GM23338 (cell line): ENCODE measurements at places on chromosomes 2 and 18. TPM values are rescaled to one million over a fixed set of nuclear protein-coding genes. Genes with fewer than 3 reads are reported as not detected.

The CDH2 gene
- 36.9 and 42.6 TPM in 2 replicates for total RNA-seq

The AGAP1 gene
- 25.1 and 27.9 TPM in 2 replicates for total RNA-seq

The GREB1L gene
- 0.03 TPM in 1 of 2 replicates, not detected in the other for total RNA-seq

The GYPC gene
- total RNA-seq = 13.4 and 19.6 TPM in 2 replicates

The MC5R gene
- total RNA-seq = 0.54 TPM in 1 of 2 replicates, not detected in the other

The CLEC4F gene
- not detected in 2 replicates for total RNA-seq

The ARHGEF4 gene
- total RNA-seq = 11.8 and 16.6 TPM in 2 replicates

DNA sequence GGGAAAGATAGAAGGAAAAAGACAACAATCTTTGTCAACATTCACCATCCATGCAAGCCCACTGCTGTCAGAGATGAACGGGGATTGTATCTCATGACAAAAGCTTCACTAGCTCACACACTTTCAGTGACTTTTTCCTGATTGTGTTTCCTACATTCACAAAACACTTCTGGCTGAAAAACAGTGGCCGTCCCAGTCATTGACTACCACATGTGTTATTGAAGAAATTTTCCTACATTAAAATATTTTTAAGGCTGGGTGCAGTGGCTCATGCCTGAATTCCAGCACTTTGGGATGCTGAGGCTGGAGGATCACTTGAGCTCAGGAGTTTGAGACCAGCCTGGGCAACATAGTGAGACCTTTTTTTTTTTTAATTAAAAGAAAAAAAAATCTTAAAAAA is 90.9 kb downstream of the MOGAT1 start:
- H3K4me1 ChIP-seq = no peaks in the 10 kb centered on the region
- H3K36me3 ChIP-seq = no peaks in the 10 kb centered on the region
- no peak overlapping the region for H3K4me3 ChIP-seq

DNA sequence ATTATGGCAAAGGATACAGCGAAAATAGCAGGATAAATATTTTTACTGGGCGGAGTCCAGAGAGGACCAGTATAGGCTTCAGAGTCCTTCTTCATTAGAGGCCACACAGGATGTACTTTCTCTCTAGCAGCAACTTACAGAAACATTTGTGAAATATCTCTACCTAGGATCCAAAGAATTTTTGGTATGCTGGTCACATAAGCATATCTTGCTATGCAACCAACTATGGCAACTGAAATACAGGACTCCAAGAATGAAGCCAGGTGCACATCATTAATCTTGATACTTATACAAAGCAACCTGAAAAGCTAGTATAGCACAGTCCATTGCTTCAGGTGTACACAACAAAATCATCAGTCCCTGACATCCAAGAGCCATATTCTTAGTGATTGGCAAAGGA is 59.1 kb upstream of the NABP1 start:
- H3K4me3 ChIP-seq = no peak overlapping the region
- H3K27me3 ChIP-seq = no peaks in the 10 kb centered on the region
- H3K27ac ChIP-seq = no peak overlapping the region
- no peaks in the 10 kb centered on the region for H3K36me3 ChIP-seq

DNA sequence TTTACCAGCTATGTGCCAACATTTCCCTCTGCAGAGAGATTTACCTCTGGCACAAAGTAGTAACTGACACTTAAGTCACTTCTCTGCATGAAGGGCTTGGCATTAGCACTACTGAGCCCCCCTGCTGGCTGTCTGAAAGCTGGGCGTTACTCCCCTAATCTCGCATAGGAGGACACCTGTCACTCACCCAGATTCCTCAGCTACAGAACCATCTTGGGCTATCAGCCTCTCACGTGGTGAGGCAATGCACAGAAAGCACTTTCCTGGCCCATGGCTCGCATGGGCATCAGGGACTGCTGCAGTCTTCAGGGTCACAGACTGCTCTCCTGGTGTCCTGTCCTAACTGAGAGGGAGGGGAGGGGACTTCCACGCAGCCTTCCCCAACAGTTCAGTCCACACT is 12.0 kb downstream of the SERPINE2 start:
- H3K27ac ChIP-seq = no peak overlapping the region
- no peaks in the 10 kb centered on the region for H3K36me3 ChIP-seq
- H3K27me3 ChIP-seq = peaks cover 7% of the 10 kb centered on the region; the same call in 1 of the 2 replicates
- DNase-seq = peak; percentile 94

DNA sequence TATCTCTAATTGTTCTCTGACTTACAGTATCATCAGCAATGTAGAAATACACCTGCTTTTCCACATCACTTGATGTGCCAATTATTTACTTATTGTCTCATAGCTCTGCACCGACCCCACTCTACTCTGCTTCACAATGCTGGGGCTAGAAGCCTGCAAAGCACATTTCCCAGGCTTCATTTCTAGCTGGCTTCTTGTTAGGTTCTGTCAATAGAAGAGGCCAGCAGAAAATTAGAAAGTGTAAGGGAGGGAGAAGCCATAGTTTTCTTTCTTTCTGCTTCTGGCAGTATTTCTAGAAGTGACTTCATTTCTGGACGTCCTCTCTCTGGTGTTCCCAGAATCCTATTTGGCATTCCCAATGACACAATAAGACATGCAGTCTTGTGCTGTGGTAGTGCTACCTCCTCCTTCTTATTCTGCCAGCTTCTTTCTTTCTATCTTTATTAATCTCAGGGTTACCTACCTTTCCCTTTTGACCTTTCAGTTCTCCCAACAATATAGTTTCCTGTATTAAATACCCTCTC is 12.5 kb upstream of the TANC1 start:
- H3K4me3 ChIP-seq = no peak overlapping the region
- DNase-seq = no peak
- no peak overlapping the region for H3K27ac ChIP-seq
- H3K27me3 ChIP-seq = no peaks in the 10 kb centered on the region

- H3K27me3 ChIP-seq = no peaks in the 10 kb centered on the region
- no peak for DNase-seq
- peaks cover 2% of the 10 kb centered on the region for H3K4me1 ChIP-seq
- no peaks in the 10 kb centered on the region for H3K36me3 ChIP-seq
- no peak overlapping the region for H3K4me3 ChIP-seq
Measured at GRCh38 chr18:650428-650858, 7.0 kb upstream of the TYMS start.

DNA sequence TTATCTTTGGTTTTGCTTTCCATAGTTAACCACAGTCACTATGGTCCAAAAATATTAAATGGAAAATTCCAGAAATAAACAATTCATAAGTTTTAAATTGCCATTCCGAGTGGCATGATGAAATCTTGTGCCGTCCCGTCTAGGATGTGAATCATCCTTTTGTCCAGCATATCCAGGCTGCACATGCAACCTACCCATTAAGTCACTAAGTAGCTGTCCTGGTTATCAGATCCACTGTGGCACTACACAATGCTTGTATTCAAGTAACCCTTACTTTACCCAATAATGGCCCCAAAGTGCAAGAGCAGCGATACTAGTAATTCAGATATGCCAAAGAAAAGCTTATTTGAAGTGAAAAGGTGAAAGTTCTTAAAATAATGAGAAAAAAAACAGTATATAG is 10.7 kb downstream of the USP34 start:
- no peak overlapping the region for H3K27ac ChIP-seq
- H3K36me3 ChIP-seq = no peaks in the 10 kb centered on the region
- DNase-seq = no peak

GRCh38 chr2:150588506-150588870 is 101.0 kb upstream of the RND3 start:
- H3K27ac ChIP-seq = no peak overlapping the region
- no peak overlapping the region for H3K4me3 ChIP-seq
- no peaks in the 10 kb centered on the region for H3K36me3 ChIP-seq
- H3K27me3 ChIP-seq = no peaks in the 10 kb centered on the region
- no peaks in the 10 kb centered on the region for H3K4me1 ChIP-seq

DNA sequence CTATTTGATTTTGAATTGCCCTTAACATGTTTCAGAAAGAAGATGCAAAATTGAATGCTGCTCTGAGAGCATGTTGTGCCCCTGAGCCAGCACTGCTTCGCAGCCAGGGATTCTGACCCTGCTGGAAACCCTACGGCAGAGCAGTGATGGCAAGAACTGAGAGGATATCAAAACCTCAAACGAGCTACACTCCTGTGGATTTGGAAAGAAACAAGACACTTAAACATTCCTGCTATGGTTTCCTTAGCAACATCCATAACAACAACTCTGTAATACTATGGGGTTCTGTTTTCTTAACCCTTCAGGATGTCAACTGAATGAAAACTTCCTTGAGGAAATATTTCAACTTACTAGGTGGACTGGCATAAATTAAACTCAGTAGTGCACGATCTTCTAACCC is 649.1 kb downstream of the NYAP2 start:
- H3K36me3 ChIP-seq = no peaks in the 10 kb centered on the region
- H3K27ac ChIP-seq = no peak overlapping the region
- no peaks in the 10 kb centered on the region for H3K4me1 ChIP-seq
- peak; percentile 71 for DNase-seq
- H3K27me3 ChIP-seq = no peaks in the 10 kb centered on the region

- H3K36me3 ChIP-seq = no peaks in the 10 kb centered on the region
- no peak for DNase-seq
- no peak overlapping the region for H3K4me3 ChIP-seq
Measured at GRCh38 chr2:46486436-46486835, 7.1 kb downstream of the TMEM247 start.

DNA sequence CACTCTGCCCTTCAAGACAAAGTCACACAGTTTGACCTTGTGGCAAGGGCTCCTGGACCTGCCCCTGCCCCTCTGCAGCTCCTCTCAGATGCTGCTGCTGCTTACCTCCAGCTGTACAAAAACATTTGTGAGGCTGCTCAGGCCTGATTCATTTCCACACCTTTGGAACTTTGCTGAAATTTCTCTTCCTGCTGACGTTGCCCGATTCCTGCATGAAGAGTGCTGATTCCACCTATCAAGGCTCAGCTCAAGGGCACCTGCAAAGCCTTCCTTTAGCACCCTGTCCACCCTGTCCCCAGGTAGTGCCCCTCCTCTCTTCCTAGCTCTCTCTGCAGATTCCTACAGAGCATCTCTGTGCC is 738.3 kb upstream of the HS6ST1 start:
- H3K4me1 ChIP-seq = no peaks in the 10 kb centered on the region
- no peaks in the 10 kb centered on the region for H3K36me3 ChIP-seq
- DNase-seq = no peak
- H3K27me3 ChIP-seq = no peaks in the 10 kb centered on the region
- no peak overlapping the region for H3K4me3 ChIP-seq
